ENCODE measurements at places on chromosomes 6 and 20.

DNA sequence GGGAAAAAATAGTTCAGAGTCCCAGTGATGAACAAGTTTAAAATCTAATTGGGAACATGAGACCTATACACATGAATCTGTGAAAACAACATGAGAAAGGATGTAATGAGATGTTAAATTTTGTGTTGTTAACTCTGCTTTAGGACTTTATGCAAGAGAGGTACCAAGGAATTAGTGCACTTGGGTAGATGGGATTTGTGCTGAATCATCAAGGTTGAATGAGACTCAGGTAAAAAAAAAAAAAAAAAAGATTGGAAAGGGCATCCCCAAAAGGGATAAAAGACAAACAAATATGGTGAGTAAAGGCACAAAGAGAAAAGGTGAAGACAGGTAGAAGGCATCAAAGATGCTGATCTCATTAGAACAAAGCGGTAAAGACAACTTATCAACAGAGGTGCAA lies 644.4 kb downstream of the CBLN4 start:
- DNase-seq, result no peak
- no peaks in the 10 kb centered on the region for H3K4me1 ChIP-seq

DNA sequence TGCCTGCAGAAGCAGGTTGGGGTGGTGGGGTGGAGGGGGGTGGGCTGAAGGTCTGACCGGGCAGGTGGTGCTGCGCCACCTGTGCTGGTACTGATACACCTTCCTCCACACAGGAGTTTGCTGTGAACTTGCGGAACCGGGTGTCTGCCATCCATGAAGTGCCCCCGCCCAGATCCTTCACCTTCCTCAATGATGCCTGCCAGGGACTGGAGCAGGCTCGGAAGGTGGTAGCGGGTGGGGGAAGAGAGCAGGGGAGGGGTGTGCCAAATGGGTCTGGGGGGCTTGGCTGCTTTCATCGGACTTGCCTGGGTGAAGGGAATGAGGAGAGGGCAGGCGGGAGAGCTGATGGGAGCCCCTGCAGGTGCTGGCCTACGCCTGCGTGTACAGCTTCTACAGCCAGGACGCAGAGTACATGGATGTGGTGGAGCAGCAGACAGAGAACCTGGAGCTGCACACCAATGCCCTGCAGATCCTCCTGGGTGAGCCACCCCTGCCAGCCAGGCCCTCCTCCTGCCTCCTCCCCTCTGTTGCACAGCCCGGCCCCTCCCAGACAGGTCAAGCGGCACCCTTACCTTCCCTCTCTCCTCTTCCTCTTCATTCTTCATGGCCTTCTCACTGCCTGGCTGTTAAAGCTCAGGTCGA lies 6.7 kb downstream of the DNPH1 start:
- no peak overlapping the region for H3K27ac ChIP-seq
- DNase-seq, result no peak
- H3K36me3 ChIP-seq, result peaks cover 17% of the 10 kb centered on the region
- H3K4me1 ChIP-seq, result no peaks in the 10 kb centered on the region

DNA sequence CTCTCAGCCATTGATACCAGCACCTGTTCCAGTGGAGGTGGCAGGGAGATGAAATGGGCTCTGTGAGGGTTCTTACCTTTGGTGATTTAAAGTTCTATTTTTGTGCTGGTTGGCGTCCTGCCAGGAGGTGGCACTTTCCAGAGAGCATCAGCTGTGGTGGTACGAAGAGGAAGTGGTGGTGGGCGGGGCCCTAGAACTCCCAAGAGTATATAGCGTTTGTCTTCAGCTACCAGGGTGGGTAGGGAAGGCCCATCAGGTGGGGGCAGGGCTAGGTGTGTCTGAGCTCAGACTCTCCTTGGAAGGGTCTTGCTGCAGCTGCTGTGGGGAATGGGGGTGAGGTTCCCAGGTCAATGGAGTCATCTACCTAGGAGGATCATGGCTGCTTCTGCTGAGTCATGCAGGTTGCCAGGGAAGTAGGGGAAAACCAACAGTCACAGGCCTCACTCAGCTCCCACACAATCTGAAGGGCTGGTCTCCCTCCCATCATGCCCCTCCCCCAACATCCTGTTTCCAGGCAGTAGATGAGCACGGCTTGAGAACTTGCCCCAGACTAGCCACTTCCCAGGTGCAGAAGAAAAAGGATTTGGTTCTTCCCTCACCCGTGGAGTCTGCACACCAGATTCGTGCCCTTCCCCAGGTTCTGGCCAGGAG lies 46.6 kb downstream of the MOXD1 start:
- DNase-seq, result no peak
- peaks cover 76% of the 10 kb centered on the region for H3K27me3 ChIP-seq
- no peaks in the 10 kb centered on the region for H3K36me3 ChIP-seq
- H3K4me3 ChIP-seq, result no peak overlapping the region
- no peak overlapping the region for H3K27ac ChIP-seq
- no peaks in the 10 kb centered on the region for H3K4me1 ChIP-seq

GRCh38 chr20:4358552-4358951 lies 343.2 kb upstream of the RNF24 start:
- H3K4me3 ChIP-seq, result no peak overlapping the region
- H3K27me3 ChIP-seq, result no peaks in the 10 kb centered on the region
- H3K4me1 ChIP-seq, result no peaks in the 10 kb centered on the region
- DNase-seq, result no peak

- H3K27ac ChIP-seq, result no peak overlapping the region
- no peaks in the 10 kb centered on the region for H3K36me3 ChIP-seq
- peaks cover 84% of the 10 kb centered on the region for H3K4me1 ChIP-seq
- no peak overlapping the region for H3K4me3 ChIP-seq
- H3K27me3 ChIP-seq, result no peaks in the 10 kb centered on the region
- DNase-seq, result no peak
Measured at GRCh38 chr6:20707870-20708269, 173.6 kb downstream of the CDKAL1 start.

DNA sequence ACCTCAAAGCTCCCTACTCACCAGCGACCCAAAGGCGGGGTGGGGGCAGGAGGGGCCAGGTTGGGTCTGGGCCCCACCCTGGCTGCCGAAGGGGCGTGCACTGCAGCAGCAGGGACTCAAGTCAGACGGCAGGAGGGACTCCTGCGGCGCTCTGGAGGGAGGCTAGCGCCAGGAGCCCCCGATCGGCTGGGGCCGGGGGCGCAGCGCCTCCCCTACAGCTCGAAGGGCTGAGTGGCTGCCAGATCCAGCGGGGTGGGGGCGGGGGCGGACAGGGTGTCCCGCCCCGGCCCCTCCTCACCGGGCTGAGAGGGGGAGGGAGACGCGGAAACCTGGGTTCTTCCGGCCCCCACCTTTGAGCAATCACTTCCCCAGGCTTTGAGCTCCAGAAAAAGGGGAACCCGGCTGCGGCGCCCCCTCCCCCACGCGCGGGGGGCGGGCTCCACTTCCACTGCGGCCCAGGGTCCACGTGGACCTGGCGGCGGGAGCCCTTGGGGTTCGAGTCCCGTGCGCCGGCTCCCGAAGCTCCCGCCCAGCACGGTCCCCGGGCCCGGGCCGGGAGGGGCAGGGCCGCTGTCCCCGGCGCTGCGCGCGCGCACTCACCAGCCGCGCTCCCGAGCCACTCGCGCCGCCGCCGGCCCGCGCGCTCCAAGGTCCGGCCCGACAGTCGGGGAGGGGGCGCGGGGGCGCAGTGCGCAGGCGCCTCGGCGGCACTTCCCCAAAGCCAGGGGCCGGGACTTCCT lies at the start of gene RGS19:
Gene RGS19, minus strand, starts transcription at position 246 of the 740 bp plus-strand sequence. CDS start 2,632 bp downstream, outside the sequence.
- peaks cover 5% of the 10 kb centered on the region for H3K27me3 ChIP-seq
- no peaks in the 10 kb centered on the region for H3K36me3 ChIP-seq
- peaks cover 24% of the 10 kb centered on the region for H3K4me1 ChIP-seq

- no peak overlapping the region for H3K4me3 ChIP-seq
Measured at GRCh38 chr6:125018136-125018535, 55.9 kb downstream of the RNF217 start.

DNA sequence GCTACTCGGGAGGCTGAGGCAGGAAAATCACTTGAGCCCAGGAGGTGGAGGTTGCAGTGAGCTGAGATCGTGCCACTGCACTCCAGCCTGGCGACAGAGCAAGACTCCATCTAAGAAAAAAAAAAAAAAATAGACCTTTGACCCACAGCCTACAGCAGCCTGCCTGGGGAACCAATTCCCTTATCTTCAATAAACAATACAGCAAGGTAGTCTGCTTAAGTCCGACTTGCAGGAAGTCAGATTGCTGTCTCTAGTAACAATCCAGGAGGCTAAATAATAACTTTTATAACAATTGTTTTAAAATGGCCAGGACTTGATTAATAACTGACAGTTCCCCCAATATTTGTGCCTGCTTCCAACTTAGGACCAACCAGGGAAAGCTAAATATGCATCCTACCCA lies 13.3 kb upstream of the HLA-DRA start:
- DNase-seq, result no peak
- H3K4me3 ChIP-seq, result no peak overlapping the region

DNA sequence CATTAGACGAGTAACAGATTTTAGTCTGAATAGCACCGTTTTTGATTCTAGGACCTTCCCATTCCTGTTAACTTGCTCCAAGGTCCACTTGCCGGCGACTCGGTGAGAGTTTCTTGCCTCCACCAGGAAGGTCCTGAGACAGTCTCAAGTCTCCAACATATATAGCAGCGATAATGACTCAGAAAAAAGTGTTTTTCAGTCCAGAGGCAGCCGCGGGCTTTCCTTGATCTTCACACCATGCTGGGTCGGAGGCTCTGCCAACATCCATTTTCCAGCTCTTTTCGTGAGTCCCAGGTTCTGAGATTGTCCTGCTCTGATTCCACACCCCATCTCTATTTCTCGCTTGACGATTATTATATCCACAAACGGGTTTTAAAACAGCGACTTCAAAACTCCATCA lies 170.5 kb downstream of the GPX5 start:
- no peak for DNase-seq
- H3K4me1 ChIP-seq, result no peaks in the 10 kb centered on the region
- H3K27me3 ChIP-seq, result no peaks in the 10 kb centered on the region
- H3K36me3 ChIP-seq, result no peaks in the 10 kb centered on the region
- H3K27ac ChIP-seq, result no peak overlapping the region

GRCh38 chr6:115969930-115970273 lies 90.8 kb downstream of the FRK start:
- peak overlapping the region; percentile 33 for H3K4me3 ChIP-seq
- peak overlapping the region; percentile 84 for H3K27ac ChIP-seq
- no peak for DNase-seq

DNA sequence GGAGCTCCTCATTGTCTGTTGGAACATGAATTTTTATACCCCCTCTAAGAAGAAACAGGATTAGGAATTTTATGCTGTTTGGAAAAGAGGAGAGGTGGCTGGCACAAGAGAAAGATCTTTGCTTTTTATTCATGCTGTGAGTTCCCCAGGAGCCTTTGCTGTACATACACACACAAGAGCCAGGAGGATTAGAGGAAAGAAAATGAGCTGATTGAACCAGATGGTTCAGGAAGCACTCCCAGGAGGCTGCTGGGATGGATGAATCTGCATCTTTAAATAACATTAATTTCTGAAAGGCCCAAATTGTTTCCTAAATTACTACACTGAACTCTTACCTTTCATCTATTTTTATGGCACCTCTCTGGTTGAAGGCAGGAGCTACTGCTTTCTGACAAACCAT lies 20.1 kb upstream of the TCP11 start:
- H3K4me3 ChIP-seq, result no peak overlapping the region
- H3K4me1 ChIP-seq, result peaks cover 4% of the 10 kb centered on the region
- H3K27ac ChIP-seq, result no peak overlapping the region
- no peaks in the 10 kb centered on the region for H3K36me3 ChIP-seq
- H3K27me3 ChIP-seq, result no peaks in the 10 kb centered on the region

DNA sequence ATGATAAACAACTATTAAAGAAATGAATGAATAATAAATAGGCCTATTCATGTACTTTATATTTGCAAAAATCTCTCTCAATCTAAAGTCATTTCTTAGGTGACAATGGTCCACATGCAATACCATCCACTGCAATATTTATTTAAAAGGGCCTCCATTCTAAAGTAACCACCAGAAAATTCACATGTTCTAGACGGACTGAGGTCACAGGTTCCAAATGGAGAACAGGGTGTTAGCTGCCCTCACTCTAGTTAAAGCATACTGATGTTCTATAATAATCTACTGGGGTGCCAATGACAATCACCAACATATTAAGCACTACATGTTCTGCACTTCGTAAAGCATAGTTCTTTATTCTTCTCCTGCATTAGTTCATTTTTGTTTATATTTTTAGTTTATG lies 1.2 kb downstream of the HBS1L start:
- H3K4me1 ChIP-seq, result peaks cover 12% of the 10 kb centered on the region
- peaks cover 6% of the 10 kb centered on the region for H3K36me3 ChIP-seq
- DNase-seq, result no peak
- H3K27ac ChIP-seq, result no peak overlapping the region

DNA sequence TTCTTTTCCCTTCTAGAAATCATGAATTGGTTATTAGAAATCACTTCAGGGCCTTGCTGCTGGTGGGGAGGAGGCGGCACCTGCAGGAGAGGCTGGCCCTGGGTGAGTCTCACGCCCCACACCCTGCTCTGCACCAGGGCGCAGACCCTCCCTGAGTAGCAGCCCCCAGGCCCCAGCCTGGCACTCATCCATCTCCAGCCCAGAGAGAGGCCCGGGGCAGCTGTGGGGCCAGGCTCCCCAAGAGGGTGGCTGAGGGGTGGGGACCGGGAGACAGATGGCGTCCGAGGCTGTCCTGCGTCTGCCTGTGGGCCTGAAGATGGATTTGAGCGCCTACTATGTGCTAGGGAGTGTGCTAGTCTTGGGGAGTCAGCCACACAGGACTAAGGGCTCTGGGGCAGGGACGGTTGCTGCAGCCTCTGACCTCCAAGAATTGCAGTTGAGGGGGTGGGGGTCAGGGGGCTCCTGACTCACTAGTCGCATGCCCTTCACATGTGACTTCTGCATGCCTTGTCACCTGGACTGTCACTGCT lies 59.6 kb upstream of the GATA5 start:
- H3K27ac ChIP-seq, result no peak overlapping the region
- H3K4me3 ChIP-seq, result no peak overlapping the region
- no peaks in the 10 kb centered on the region for H3K4me1 ChIP-seq
- H3K36me3 ChIP-seq, result no peaks in the 10 kb centered on the region
- no peak for DNase-seq

DNA sequence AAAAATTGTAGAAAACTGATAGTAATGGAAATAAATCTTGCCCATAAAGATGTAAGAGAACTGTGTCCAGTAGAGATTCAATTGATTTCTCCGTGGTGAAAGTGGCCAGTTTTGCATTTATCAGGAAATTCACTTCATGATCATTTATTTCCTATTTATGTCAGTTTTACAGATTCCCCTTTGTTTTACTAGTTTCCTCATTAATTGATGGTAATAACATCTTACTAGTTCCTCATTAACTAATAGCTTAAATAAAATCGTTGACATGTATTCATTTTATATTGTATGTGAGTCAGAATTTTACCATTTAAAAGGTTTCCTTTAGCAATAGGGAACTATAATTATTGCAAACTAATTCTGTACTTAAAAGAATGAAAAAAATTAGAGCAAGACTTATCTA lies 99.8 kb upstream of the ADGRF1 start:
- H3K36me3 ChIP-seq, result no peaks in the 10 kb centered on the region
- H3K27ac ChIP-seq, result no peak overlapping the region
- DNase-seq, result no peak
- H3K4me3 ChIP-seq, result no peak overlapping the region
- peaks cover 43% of the 10 kb centered on the region for H3K4me1 ChIP-seq

- no peak overlapping the region for H3K4me3 ChIP-seq
- H3K27me3 ChIP-seq, result no peaks in the 10 kb centered on the region
- DNase-seq, result no peak
- H3K36me3 ChIP-seq, result no peaks in the 10 kb centered on the region
- no peak overlapping the region for H3K27ac ChIP-seq
- H3K4me1 ChIP-seq, result peaks cover 15% of the 10 kb centered on the region
Measured at GRCh38 chr6:35028781-35029769, 112.1 kb downstream of the TCP11 start.

Data from A673 (cell line).